ENCODE measurements at places on chromosomes 7 and 10.
A peak's percentile ranks its signal among the peaks of the same experiment; 100 is the strongest.

DNA sequence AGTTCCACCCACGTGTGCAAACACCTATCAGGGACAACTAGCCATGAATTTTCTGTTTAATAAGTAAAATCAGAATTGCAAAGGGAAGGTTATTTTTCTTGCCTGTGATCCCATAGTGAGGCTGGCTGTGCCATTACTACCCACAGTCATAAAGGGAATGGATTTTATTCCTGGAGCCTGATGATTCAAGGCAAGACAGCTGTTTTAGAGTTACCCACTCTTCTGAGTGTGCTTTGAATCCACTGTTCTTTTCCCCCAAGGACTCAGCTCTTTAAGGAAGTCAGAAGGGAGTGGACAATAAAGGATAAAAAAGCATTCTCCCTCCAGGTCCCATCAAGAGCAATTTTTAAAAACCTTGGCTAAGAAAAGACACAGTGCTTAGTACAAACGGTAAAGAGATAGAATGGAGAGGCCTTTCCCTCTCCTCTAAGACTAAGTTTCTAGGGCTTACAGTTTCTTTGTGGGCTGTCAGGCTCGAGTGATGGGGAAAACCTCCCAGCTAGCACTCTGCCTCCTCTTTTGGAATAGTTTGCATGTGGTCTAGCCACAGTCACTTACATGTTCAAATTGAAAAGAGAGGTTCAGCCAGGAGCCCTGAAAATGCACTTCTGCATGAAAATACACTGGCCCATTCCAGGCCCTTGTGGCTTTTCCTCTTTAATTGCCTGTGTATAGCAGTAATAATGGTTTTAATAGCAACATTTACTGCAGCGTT is 5.1 kb upstream of the LRRC4 start:
- no peak for DNase-seq

- no peak for DNase-seq
Observed at GRCh38 chr10:129715805-129716204, 248.3 kb downstream of the EBF3 start.

DNA sequence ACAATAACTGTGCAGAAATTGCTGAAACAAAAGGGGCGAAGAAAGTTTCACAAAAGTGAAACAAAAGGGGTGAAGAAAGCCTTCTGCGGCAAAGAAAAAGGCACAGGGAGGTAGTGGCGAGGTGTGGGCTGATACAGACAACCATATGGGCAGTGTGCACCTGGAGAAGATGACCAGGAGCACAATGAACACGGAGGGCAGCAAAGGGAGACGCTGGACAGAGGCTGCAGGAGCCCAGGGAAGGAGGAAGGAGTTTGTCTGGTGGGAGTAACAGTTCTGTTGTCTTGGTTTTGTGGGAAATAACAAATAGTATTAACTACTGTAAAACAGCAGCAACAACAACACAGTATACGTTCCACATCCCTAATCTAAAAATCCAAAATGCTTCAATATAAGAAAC is 42.4 kb downstream of the ESYT2 start:
- DNase-seq: no peak

DNA sequence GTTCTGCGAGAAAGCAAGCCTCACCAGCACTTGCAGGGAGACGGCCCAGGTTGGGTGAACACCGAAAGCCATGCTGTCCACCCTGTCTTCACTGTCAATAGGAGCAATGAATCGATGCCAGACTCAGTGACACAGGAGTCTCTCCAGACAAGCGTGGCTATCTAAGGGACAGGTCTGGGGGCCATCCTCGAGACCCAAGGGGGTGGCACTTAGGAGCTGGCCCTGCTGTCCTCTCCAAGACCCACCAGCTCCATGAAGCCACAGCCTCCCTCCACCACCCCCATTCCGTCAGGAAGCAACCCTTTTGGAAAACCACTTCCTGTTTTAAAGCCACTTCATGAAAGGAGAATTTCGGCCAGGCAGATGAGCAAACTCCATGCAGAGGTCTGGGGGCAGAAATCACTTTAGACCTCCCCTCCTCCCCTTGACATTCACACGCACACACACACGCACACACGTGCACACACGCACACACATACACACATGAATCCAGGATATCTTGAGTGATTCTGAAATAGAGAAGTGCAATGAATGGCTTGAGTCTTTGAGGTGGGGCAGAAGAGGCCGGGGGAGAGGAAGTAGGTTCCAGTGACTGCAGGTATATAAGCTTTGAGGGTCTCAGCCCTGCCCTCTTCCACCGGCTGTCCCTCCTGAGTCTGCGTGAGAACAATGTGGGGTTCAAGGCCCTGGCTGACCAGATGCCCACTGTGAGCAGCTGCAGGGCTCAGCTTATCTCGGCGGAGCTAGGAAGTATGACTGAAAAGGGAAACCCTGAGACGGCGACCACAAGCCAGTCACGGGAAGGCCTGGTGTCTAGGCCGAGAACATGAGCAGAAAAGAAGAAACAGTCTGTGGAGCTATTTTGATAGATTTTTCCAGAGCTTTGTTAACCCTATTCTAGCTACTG is 25.0 kb downstream of the RGS10 start:
- DNase-seq: no peak

GRCh38 chr10:96835899-96836298 is 3.8 kb downstream of the LCOR start:
- DNase-seq: no peak

DNA sequence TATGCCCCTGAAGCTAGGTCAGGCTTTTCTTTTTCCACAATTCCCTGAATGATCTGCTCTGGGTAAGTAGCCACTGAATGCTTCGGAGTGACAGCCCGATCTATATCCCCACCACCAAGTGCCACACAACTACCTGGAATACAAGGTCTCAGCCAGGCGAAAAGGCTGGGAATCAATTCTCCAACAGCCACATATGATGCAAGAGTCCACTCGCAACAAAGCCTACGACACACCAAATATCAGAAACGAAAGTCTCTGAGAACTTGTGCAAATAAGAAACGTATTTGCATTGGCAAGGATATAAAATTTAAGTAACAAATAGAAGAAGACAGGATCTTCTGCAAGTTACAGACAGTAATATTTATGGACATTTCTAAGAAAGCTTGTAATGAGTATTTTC is 5.7 kb downstream of the HIPK2 start:
- peak; percentile 54 for DNase-seq

DNA sequence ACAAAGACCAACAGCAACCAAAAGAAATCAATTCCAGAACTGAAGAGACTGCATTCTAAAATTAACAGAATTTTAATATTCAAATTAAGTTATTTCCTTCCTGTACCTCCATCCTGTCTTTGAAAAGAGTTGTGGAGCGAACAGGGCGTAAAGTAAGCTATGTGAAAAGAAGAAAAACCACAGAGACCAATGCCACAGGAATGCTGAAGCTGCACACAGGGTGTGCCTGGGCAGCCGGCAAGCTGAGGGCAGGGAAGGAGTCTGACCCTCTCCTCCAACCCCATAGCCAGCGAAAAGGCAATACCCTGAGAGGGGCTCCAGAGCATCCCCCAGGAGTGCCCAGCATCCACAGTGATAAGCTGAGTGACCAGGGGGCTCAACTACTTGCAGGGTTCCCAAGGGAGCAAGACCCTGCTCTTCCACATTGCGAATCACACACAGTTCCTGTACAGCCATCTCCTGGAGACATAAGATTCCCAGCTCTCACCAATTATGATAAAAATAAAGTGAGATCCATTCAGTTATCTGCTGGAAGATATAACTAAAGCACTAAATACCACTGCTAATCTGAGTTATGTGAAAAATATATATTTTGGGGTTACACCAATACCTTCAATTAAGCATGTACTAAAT is 93.8 kb downstream of the PARD3 start:
- peak; percentile 50 for DNase-seq

DNA sequence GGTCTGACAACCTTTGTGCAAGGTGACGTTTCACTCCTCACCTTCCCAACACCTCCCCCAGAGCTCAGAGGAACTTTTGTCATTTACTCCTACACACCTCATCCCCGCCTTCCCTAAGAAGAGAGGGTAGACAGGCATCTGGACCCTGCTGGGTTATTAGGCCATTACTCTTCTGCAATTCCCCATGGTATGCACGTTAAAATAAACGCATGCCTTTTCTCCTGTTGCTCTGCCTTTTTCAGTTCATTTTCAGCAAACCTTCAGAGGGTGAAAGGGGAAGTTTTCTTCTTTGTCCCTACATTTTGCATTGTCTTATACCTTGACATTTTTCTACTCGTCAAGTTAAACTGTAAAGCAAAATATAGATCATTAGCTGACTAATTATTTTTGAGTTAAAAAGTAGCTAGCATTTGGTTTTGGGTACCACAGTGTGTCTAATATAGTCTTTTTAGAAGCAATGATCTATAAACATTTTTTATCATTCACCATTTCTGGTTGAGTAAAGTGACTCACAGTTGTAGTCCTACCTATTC is 10.5 kb upstream of the EDRF1 start:
- no peak for DNase-seq

DNA sequence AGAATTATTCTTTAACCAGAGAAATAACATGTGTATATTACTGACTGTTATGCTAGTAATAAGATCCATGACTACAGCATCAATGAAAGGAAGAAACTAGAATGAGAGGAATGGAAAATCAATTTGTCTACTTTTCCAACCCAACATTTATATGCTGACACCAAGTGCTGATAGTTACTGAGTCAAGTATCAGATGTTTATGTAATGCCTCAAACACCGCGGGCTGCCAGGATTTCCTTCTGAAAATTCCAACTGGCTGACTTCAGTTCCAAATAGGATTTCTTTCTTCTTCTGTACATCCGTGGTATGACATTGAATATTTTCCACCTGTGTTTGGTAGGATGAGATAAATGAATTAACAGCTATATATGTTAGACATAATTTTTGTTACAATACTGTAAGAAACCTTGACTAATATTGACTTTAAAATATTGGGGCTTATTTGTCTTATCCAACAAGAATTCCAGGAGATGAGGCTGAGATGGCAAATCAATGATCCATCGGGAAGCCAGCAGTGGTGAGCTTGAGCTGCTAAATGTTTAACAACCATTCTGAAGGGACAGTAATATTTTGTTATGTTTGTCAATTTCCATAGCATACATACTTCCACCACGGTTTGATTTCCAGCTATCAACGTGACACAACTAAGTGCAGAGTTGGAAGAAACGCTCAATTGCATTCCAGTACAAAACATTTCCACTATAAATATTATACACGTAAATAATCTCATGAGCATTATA is 435.2 kb upstream of the AUTS2 start:
- DNase-seq: no peak

GRCh38 chr10:11697718-11698527 is 44.3 kb upstream of the ECHDC3 start:
- DNase-seq: peak; percentile 11

DNA sequence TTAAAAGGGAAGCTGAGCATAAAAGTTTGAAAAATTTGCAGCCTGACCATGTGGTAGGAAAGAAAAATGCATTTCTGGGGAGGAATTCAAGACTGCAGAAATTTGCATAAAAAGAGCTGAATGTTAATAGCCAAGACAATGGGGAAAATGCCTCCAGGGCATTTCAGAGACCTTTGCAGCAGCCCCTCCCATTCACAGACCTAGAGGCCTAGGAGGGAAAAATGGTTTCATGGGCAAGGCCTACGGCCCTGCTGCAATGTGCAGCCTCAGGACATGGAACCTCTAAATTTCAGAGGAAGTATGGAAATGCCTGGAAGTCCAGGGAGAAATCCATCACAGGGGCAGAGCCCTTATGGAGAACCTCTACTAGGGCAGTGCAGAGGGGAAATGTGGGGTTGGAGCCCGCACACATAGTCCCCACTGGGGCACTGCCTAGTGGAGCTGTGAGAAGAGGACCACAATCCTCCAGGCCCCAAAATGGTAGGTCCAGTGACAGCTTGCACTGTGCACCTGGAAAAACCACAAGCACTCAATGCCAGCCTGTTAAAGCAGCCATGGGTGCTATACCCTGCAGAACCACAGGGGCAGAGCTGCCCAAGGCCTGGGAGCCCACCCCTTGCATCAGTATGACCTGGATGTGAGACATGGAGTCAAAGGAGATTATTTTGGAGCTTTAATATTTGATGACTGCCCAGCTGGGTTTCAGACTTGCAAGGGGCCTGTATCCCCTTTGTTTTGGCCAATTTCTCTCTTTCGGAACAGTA is 243.8 kb downstream of the DNAJB9 start:
- no peak for DNase-seq

DNA sequence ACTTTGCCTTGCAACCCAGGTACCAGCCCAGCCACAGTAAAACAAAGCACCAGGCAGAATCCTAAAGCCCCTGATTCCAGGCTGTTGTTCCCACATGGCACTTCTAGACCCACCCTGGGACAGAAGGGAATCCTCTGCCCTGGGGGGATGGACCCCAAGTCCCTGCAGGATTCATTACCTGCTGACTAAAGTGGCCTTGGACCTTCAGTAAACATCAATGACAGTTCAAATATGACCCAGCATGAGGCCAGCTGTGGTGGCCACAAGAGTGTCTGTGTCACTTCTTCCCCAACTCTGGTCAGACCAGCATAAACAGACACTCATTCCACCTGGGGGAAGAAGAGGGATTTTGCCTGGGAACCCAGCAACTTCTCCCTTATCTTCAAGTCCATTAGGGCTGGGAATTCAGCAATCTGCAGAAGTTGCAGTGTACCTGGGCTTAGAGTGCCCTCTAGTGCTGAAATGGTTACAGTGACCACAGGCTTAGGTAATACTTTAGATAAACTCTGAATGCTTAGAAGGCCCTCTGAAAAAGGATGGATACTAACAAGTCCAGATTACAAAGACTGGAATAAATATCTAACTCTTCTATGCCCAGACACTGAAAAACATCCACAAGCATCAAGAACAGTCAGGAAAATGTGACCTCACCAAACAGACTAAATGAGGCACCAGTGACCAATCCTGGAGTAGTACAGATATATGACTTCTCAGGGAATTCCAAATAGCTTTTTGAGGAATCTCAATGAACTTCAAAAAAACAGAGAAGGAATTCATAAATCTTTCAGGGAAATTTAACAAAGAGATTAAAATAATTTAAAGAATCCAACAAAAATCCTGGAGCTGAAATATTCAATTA is 108.5 kb upstream of the TMEM168 start:
- DNase-seq: peak; percentile 78

- peak; percentile 80 for DNase-seq
Observed at GRCh38 chr10:131885391-131886165, 15.2 kb upstream of the PPP2R2D start.

- DNase-seq: peak; percentile 23
Observed at GRCh38 chr7:91628742-91629141, 251.8 kb downstream of the MTERF1 start.

DNA sequence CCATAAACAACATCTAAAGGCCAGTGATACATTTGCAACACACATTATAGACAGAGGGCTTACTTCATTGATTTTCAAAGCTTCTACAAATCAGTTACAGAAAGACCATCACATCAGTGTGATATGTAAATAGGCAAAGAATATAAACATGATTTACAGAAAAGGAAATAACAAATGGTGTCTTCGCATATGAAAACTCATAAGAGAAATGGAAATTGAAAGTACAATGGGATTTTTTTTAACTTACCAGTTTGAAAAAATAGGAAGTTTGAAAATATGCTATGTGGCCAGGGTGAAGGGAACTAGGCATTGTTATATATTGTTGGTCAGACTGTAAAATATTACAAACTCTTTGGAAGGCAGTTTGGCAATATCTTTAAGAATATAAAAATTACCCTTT is 27.3 kb downstream of the SEC23IP start:
- no peak for DNase-seq

- DNase-seq: no peak
Observed at GRCh38 chr7:50146692-50147091, 53.6 kb upstream of the ZPBP start.

- DNase-seq: no peak
Observed at GRCh38 chr7:100373261-100373831, at the start of gene PILRA. PILRA (plus strand) TSS chr7:100373487; CDS start chr7:100373657, 170 bp downstream.

- peak; percentile 39 for DNase-seq
Observed at GRCh38 chr7:18541181-18541870, 45.8 kb downstream of the HDAC9 start.

All from MCF 10A (cell line).